ENCODE measurements at places on chromosomes 5 and 9.

- no peak for DNase-seq
Measured at GRCh38 chr5:53996008-53996407, 314.4 kb downstream of the ARL15 start.

GRCh38 chr9:134971696-134972095, 54.0 kb upstream of the FCN1 start:
- no peak for DNase-seq

GRCh38 chr5:2735996-2736395, 15.5 kb downstream of the IRX2 start:
- no peak for DNase-seq

DNA sequence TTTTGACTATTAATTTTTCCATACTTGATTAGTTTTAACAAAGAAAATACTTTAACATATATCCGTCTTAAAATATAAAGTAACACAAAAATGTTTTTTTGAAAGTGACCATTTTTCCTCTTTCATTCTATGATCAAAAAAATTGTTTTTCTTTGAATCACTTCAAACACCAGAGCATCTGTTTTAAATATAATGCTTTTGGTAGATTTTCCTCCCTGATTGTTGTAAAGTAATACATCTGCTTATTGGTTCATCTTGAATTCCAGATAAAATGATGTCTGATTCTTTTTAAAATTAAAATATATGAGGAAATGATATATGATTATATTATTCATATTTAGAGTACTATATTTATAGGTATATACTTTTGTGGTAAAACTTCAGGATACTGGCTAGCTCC, 76.2 kb upstream of the LPAR1 start:
- DNase-seq: no peak

- no peak for DNase-seq
Measured at GRCh38 chr5:15550502-15551112, 50.6 kb downstream of the FBXL7 start.

DNA sequence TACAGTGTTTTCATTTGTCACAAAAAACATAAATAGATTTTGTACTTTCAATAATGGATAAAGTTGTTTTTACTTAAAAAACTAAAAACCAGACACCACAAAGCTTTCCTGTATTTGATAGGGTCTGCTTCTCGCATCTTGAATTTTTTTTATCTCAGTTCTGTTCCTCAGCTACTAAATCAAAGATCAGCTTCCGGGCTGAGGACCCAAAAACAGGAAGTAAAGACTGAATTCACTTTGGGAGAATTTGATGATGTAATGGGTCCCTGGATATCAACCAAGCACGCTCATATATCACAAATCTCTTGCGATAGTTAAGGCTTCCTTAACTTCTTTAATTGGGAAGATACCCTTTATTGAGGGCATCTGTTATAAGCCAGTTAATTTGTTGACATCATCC, 24.1 kb downstream of the ITK start:
- no peak for DNase-seq

GRCh38 chr9:109708451-109708945, 71.5 kb upstream of the PALM2AKAP2 start:
- no peak for DNase-seq

- DNase-seq: no peak
Measured at GRCh38 chr5:38853753-38854470, 8.1 kb downstream of the OSMR start.

DNA sequence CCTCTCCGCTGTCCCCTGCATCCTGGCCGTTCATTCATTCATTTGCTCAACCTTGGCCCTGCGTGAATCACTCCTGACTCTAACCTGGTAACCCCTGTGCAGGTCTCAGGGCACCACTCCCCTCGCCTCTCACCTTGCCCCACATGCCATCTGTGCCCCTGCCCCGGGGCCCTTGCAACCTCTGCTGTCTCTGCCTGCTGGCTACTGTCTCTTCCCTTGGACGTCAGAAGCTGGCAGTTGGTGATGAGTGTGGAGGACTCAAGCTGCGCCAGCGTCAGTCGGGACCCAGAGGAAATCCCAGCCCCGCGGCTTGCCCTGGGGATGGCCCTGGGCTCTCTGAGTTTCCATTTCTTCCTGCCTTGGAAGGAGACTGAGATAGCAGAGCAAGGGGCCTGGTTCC, 154.9 kb downstream of the OLFM1 start:
- DNase-seq: no peak

GRCh38 chr9:113471566-113471965, 8.0 kb downstream of the RGS3 start:
- DNase-seq: no peak

- DNase-seq: no peak
Measured at GRCh38 chr5:54548565-54548964, 31.0 kb downstream of the SNX18 start.

DNA sequence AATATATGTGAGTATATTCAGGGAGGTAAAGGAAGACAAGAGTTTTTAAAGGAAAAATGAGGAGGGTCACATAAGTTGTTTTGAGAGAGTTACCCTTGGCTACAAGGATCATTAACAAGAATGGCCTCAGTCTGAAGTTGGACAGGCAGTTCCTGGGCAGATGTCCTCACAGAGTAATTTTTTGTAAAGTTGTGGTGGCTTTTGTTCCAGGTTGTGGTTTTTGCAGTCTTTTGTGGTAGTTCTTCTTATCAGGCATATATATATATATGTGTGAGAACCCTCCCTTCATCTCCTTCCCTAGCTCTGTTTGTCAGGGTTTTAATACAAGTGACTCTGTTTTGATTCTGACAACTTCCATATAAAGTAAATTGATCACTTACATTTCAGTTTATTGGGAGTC, 60.0 kb downstream of the CSNK1G3 start:
- no peak for DNase-seq

DNA sequence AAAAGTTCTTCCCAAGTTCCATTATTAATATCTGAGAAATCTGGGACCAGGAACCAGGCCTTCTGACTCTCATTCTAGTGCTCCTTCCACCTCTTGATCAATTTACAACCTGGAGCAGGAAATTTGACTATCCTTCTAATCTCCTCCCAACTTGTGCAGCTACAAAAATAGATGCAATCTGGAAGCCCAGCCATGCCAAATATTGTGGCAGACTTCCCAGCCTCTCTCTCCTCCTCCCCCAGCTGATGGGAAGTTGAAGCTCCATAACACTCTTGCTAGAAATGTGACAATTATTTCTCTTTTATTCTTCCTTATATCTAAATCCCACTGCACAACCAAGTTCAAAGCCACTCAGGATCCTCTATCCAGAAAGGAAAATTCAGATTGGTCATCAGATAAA, 252.1 kb downstream of the SEC61B start:
- DNase-seq: no peak

DNA sequence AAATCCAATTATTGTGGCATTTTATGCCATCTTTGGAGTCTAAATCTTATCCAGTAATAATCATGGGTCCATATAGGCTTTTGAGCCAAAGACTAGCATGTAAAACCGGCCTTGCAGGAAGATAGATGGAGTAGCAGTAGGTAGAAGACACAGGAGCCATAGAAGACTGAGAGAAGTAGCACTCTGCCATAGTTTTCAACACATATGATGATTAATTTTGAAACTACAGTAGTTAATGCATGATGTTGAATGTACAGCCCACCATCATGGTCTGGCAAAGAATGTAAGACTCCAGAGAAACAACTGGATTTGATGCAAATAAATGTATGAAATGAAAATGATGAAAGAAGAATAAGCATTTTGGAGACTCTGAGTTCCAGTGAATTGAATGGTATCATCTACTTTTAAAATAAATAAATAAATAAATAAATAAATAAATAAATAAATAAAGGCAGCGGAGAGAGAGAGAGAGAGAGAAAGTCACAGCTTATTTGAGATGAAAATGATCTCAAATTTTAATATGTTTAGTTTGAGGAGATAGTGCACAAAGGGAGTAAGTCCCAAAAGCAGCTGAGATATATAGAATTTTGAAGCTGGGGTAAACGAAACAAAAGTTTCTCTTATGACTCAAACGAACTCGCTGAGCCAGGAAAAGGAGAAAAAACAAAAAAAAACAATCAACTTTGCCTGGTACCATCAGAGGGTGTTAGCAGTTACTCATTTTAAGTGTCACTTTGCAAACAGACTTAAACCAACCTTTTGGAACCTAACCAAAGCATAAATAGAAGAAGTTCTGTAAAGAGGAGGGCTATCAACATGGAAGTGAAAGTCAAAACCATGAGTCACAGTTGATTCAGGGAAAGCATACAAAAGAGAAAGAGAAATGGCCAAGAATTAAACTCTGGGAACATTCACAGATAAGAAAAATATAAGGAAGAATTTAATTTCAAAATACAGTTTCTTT, 388.7 kb downstream of the CETN3 start:
- DNase-seq: peak; percentile 54

GRCh38 chr9:120726484-120726883, 12.2 kb upstream of the MEGF9 start:
- DNase-seq: no peak

DNA sequence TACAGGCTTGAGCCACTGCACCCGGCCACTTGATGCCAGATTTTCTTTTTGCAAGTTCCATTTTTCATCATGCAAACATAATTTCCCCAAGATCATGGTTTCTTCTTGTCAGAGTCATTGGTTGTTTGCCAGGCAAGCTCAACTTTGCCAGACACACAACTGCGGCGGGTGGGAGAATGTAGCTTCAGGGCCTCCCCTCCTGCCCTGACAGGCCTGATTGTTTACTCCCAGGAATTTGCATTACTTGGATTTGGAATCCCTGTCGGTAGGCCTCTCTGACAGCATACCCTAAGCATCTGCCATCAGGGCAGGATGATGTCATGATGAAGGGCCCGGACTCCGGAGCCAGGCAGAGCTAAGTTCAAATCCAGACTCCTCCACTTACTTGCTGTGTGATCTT, 15.1 kb downstream of the RPS14 start:
- DNase-seq: no peak

- DNase-seq: no peak
Measured at GRCh38 chr5:133701871-133702270, 89.5 kb upstream of the FSTL4 start.

DNA sequence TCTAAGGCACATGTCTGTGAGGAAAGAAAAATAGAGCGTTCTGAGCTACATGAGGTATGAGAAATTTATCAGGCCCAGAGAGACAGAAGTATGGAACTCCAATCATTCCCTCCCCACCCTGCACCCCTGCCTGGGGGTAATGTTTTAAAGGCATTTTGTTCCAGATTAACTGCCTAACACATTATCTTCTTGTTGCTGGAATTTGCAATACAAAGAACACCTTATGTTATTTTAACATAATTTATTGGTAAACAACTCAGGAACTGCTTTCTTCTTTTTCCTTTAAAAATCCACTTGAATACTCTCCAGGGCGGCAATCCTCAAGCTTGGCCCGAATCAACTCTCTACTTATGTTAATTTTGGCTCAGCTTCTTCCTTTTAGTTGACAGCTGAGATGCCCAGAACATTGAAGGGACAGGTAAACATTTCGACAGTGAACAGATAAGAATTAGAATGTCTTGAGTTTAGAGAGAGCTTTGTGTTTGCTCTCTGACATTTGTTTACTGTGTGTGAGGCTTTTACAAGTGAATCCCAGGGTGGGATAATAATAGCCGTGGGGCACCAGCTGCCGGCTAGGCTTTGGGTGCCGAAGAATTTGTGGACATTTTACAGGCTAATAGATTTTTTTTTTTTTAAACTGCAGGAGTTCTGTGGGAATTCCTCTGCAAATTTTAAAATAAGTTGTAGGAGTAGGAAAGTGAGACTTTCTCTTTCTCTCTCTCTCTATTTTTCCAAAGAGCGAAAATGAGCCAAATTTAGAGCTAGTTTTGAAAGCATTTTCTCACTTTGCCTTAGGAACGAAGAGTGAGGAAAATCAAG, 96.4 kb upstream of the TAF11L2 start:
- no peak for DNase-seq

GRCh38 chr5:95448789-95449188, 57.6 kb downstream of the FAM81B start:
- no peak for DNase-seq

- no peak for DNase-seq
Measured at GRCh38 chr5:107254214-107254901, 416.4 kb downstream of the EFNA5 start.

DNA sequence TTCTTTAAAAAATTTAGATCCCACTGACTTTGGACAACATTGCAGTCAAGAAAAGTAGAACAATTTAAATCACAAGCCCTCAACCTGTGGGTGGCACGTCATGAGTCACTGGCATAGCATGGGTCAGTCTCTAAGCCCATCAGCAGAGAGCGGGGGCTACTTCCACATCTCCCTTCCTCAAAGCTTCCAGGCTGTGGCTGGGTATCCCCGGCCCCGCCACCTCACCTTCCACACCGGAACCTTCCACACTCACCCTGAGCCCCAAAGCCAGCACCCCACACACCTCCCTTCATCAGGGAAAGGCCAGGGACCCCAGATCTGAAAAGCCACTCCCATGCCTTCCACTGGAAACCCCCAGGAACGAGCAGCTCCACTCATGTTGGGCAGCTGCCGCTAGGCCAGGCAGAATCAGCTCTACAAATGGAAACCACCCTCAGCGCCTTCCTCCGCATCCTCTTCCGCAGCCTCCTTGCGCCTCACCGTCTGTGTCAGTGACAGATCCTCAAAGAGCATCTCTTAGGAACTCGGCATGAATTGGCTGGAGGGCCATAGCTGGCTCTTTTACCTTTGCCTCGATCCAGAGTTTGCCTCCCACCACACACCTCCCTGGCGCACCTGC, 156.5 kb downstream of the ERCC6L2 start:
- no peak for DNase-seq

DNA sequence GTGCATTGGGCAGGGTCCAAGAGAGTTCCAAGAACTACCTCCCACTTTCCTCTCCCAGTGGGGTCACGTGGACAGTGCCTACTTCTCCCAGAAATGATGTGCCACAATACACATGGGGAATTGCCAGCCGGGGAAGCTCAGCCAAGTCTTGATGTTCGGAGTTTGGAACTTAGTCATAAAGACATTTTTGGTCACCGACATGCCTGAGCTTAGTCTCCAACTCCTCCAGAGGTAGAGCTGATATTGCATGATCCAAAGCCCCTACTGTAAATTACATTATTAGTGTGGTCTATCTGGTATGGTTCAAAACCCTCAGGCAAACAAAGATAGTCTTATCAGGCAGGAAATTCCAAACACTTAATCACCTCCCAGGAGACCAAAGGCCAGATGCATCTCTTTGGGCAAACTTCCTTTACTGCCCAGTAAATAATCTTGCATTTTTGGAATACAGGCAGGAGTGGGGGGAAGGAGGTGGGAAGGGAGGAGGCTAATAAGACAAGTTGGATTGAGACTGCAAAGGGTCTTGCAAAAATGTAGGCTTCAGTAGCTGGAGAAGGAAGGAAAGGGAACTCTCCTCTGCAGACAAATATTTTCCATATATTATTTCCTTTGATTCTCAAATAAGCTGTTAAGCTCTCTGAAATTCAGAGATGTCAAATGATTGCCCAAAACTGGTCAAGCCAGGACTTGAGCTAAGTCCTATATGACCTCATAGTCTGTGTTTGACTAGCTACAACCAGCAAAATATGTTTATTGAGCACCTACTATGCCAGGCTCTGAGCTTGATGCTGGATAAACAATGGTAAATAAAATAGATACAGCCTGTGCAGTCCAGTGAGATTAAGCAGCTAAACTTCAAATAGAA, 99.4 kb downstream of the DRD1 start:
- no peak for DNase-seq

GRCh38 chr9:107138261-107138992, 144.7 kb upstream of the RAD23B start:
- DNase-seq: no peak

- no peak for DNase-seq
Measured at GRCh38 chr5:35483780-35484179, 133.9 kb upstream of the SPEF2 start.

- DNase-seq: peak; percentile 65
Measured at GRCh38 chr9:33852216-33852826, 35.4 kb downstream of the UBE2R2 start.

GRCh38 chr5:138660051-138660572, 84.9 kb upstream of the HSPA9 start:
- no peak for DNase-seq

Data from RPMI8226 (cell line).